ENCODE measurements at places on chromosomes 7 and 10. TPM values are rescaled to one million over a fixed set of nuclear protein-coding genes. Genes with fewer than 3 reads are reported as not detected.

Gene COL1A2
- total RNA-seq = 1,047 TPM

Gene TEX36
- total RNA-seq = not detected

Gene CALHM3
- total RNA-seq = not detected

DNA sequence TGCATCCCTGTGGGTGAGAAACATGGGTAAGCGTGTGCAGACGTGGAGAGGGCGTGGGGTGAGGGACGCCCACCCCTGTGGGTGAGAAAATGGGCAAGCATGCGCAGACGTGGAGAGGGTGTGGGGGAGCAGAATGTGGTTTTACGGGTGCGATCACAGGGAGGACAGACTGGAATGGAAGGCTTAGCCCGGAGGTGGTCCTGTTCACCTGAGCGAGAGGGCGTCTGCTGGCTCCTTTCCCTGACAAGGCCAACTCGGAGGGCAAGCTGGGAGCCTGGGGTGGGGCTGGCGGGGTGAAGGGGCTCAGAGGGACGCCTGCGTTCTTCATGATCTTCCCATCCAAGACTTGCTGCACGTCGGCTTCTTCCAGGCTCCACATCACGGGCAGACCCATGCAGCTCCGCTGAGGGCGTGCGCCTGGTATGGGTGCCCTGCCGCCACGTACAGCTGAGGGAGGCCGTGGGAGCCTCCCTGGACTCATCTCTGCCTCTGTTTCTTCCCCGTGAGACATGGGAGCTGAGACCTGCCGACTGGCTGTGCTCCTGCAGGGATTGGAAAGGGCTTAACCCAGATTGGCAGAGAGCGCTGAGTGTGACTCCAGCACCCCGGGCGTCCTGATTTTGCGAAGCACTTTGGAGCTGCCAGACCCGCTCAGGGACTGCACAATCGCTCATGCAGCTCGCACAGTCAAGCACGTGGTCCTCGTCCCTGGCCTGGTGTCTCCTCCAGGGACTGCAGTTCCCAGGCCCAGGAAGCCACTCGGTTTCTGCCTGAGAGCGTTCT is 74.3 kb upstream of the SHH start:
- no peaks in the 10 kb centered on the region for H3K4me1 ChIP-seq
- H3K36me3 ChIP-seq = no peaks in the 10 kb centered on the region
- peak; percentile 52 for DNase-seq

GRCh38 chr7:158102897-158103296 is 484.7 kb downstream of the PTPRN2 start:
- DNase-seq = no peak
- H3K27ac ChIP-seq = no peak overlapping the region
- H3K4me1 ChIP-seq = peaks cover 6% of the 10 kb centered on the region
- H3K4me3 ChIP-seq = no peak overlapping the region
- H3K27me3 ChIP-seq = peaks cover 9% of the 10 kb centered on the region
- H3K36me3 ChIP-seq = no peaks in the 10 kb centered on the region

DNA sequence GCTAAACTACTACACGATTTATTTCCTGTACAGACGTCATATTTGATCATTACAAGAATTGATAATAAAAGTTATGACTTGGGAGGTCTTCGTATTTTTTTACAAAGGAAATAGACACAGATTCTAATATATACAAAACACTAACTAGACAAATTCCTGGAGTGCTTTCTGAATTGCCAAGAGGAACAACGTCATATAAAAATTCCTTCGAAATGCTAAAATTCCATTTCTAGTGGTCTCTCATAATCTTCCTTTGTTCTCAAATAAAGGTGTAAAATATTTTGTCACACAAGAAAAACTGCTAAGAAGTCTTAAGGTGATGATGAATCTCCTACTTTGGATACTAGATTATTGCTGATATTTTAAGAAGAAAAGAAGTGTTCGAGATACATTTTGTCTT is 85.4 kb downstream of the CDK6 start:
- H3K36me3 ChIP-seq = no peaks in the 10 kb centered on the region
- H3K27me3 ChIP-seq = no peaks in the 10 kb centered on the region
- peaks cover 7% of the 10 kb centered on the region for H3K4me1 ChIP-seq
- H3K4me3 ChIP-seq = no peak overlapping the region

- H3K4me1 ChIP-seq = no peaks in the 10 kb centered on the region
- peaks cover 5% of the 10 kb centered on the region for H3K36me3 ChIP-seq
- no peaks in the 10 kb centered on the region for H3K27me3 ChIP-seq
- no peak overlapping the region for H3K27ac ChIP-seq
- no peak for DNase-seq
Measured at GRCh38 chr7:8070451-8071180, 102.0 kb downstream of the GLCCI1 start.

DNA sequence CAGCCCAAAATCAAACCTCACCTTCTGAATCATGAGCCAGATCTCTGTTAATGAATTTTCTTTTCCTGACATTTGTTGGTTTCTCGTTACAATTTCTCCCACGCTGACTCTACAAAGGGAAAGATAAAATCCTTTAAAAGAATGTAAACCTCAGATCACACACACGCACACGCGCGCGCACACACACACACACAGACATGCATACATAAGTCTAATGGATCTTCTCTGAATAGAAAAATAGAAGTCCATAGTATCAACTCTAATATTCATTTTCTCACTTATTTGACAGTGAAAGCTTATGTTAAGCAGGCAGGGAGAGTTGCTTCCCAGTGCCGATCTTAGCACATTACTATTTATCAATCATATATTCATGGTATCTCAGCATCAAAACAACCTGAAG is 1.4 kb downstream of the ETV1 start:
- H3K27me3 ChIP-seq = no peaks in the 10 kb centered on the region
- peak overlapping the region; percentile 3 for H3K4me3 ChIP-seq
- no peak overlapping the region for H3K27ac ChIP-seq
- H3K4me1 ChIP-seq = peaks cover 6% of the 10 kb centered on the region
- no peaks in the 10 kb centered on the region for H3K36me3 ChIP-seq

DNA sequence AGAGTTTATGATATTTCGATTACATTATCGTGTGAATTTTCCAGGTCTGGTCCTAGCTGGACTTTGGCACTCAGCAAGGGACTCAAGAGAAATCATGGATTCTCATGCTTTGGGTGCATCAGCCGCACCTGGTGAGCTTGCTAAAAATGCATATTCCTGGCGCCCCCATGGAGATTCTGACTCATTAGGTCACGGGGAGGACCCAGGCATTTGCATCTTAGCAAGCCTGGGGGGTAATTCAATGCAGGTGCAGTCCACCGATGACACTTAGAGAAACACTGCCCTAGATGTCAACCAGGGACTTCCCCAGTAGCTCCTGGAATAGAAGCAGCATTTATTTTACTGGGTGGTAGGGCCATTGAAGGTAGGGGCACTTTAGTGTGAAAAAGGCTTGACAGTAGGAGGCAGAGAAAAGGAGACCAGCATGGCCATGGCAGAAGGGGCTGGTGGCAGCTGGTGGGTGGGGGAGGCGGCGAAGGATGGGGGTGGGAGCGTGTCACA is 29.9 kb upstream of the PDCD4 start:
- no peaks in the 10 kb centered on the region for H3K36me3 ChIP-seq
- H3K27ac ChIP-seq = peak overlapping the region; percentile 22
- DNase-seq = peak; percentile 44
- no peaks in the 10 kb centered on the region for H3K27me3 ChIP-seq
- peaks cover 20% of the 10 kb centered on the region for H3K4me1 ChIP-seq

DNA sequence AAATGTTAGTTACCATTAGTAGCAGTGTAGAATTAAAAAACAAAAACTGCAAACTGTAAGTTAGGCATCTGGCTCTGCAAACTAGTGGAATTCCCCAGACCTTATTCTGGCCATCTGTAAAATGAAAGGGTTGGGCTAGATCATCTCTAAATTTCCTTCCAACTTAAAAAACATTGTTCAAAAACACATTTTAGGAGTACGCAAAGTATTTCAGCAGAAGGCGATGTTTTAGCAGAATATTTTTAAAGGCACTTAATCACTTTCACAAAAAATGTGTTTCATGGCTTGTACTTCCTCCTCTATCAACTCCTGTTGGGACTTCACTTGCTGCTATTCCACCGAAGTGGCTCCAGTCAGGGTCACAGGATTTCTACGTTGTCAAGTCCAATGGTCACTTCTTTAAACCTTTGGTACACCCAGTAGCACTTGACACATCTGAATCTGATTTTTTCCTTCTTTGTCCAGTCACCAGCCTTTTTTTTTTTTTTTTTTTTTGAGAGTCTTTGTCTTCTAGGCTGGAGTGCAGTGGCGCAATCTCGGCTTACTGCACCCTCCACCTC is 169.0 kb downstream of the AHR start:
- H3K4me3 ChIP-seq = no peak overlapping the region
- no peak overlapping the region for H3K27ac ChIP-seq
- no peaks in the 10 kb centered on the region for H3K4me1 ChIP-seq
- H3K27me3 ChIP-seq = no peaks in the 10 kb centered on the region
- no peaks in the 10 kb centered on the region for H3K36me3 ChIP-seq
- no peak for DNase-seq

- no peak for DNase-seq
- no peak overlapping the region for H3K27ac ChIP-seq
- H3K27me3 ChIP-seq = no peaks in the 10 kb centered on the region
- H3K4me3 ChIP-seq = no peak overlapping the region
Measured at GRCh38 chr7:84998665-84999064, 188.2 kb downstream of the SEMA3D start.

GRCh38 chr7:149773446-149774236 is at the start of gene ZNF467:
Gene ZNF467 (minus strand): TSS chr7:149773588. CDS start chr7:149771032, 2,556 bp downstream.
- H3K27me3 ChIP-seq = no peaks in the 10 kb centered on the region
- H3K4me3 ChIP-seq = peak within 1 kb of the TSS; percentile 65
- peak within 1 kb of the TSS; percentile 80 for H3K27ac ChIP-seq

DNA sequence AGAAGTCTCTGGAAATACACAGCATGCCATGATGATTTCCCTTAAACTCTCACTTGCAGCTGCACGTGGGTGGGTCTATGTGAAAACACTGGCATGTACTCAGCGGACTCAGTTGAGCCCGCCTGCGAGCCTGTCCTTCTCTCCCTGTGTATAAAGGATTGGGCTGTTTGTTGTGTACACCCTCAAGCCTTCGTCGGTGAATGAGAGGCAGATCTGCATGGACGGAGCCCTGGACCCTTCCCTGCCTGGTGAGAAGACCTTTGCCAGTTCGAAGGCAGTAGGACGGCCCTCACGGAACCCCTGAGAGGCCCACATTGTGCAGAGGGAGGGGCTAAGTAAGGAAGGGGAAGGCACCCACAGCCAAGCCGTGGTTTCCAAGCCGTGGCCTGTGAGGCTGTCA is 121.2 kb downstream of the WDFY4 start:
- no peaks in the 10 kb centered on the region for H3K27me3 ChIP-seq
- H3K36me3 ChIP-seq = no peaks in the 10 kb centered on the region
- no peak overlapping the region for H3K4me3 ChIP-seq
- DNase-seq = no peak
- H3K4me1 ChIP-seq = no peaks in the 10 kb centered on the region

- H3K27ac ChIP-seq = no peak overlapping the region
- no peaks in the 10 kb centered on the region for H3K36me3 ChIP-seq
- H3K4me3 ChIP-seq = no peak overlapping the region
- H3K27me3 ChIP-seq = no peaks in the 10 kb centered on the region
Measured at GRCh38 chr7:12942609-12943008, 255.2 kb downstream of the ARL4A start.
